ENCODE measurements at places on chromosomes 13 and 19.

- no peak for DNase-seq
These were observed 36.5 kb upstream of the SACS start for GRCh38 chr13:23469951-23470421.

DNA sequence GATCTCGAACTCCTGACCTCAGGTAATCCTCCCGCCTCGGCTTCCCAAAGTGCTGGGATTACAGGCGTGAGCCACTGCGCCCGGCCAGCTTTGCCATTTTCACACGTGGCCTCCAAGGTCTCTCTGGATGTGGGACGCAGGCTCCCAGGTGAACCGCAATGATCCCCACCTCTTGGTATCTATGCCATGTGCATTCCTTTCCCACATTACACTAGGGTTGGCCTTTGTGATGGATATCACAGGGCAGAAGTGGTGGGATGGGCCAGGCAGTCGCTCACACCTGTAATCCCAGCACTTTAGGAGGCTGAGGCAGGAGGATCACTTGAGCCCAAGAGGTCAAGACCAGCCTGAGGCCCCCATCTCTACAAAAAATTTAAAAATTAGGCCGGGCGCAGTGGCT lies 22.4 kb downstream of the FGF21 start:
- no peak for DNase-seq

DNA sequence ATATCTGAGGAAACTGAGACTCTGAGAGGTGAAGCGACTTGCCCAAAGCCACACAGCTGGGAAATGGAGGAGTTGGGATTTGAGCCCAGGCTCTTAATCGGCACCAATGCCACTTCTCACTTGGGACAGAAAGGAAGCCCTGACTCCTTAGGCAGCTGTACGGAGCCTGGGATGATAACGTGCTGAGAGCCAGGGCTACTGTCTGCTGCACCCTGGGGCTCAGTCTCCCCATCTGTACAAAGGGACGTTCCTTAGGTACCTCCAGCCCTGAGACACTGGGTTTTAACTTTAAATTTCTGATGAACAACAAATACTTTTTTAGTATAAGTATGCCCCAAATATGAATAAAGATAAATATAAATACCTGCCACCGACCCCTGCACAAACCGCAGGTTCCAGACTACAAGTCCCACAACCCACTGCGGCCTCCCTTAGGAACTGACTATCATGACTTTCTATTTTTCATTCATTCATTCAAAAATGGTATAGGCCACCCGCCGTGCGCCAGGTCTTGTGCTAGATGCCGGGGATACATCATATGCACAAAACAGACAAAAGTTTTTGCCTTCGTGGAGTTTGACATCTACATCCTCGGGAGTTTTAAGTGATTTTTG lies 776 bp upstream of the NCLN start:
- DNase-seq = peak; percentile 61

- DNase-seq = no peak
These were observed 42.0 kb downstream of the CAPN12 start for GRCh38 chr19:38702278-38702677.

DNA sequence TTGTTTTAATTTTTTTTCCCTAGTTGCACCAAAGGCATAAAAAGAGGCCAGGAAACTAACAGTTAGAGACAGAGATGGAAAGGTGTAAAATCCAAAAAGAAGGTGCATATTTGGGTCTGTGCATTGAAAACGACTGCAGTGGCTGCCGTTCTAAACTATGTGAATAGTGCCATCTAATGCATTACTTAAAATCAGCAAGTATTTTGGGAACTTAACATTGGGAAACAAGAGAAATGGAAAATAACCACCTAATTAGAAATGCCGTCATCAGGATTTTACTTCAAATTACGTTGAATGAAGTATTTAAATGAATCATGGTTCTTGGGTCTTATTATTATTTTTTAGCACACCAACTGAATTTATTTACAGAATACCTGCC lies 189.5 kb upstream of the MIR17HG start:
- no peak for DNase-seq
